CD4-positive, alpha-beta T cell treated with Interferon gamma for 1 hour (primary cell): ENCODE measurements at places on chromosomes 13 and 19.

DNA sequence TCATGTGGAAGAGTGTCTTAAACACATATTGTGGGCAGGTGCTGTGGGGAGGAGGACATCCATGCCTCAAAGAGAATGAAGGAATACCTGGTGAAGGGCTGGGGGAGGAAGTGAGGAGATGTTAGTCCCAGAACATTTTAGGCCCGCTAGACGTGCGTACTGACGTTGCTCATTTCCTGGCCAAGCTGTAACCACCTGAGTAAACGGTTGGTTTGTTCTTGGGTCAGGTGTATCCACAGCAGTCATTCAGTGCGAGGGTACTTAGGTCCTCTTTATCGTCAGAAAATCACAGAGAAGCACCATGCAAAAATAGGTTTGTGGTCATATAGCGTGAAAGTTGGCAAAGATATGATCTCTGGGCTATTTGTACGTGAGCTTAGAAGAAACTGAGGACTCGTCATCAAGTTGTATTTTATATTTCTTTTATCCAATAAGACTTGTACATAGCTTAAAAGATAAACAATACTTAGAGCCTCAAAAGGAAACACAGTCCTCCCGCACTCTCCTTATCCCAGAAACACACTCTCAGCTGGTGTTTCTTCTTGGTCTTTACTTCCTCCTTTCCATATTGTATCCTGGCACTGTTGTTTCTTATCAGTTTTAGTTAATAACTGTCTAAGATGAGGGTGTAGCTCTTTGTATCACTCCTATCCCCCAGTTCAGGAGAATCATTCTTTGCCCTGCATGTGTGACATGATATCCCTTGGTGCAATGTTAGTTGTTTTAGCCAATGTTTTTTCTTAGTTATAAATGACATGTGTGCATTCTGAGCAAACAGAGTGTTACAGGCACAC lies 52.0 kb downstream of the ARHGEF7 start:
- DNase-seq, result no peak

GRCh38 chr13:44768239-44768638 lies 192.1 kb upstream of the TSC22D1 start:
- DNase-seq, result no peak

- DNase-seq, result peak; percentile 18
These were observed 27.9 kb downstream of the PLEKHJ1 start for GRCh38 chr19:2207991-2208860.

- DNase-seq, result no peak
These were observed 217.9 kb downstream of the VWA8 start for GRCh38 chr13:41742917-41743552.
